Cortex of kidney (tissue), 1 donor: ENCODE measurements at places on chromosomes 5 and 9.

- no peak for DNase-seq
Measured at GRCh38 chr9:132914924-132915323, 29.5 kb downstream of the TSC1 start.

DNA sequence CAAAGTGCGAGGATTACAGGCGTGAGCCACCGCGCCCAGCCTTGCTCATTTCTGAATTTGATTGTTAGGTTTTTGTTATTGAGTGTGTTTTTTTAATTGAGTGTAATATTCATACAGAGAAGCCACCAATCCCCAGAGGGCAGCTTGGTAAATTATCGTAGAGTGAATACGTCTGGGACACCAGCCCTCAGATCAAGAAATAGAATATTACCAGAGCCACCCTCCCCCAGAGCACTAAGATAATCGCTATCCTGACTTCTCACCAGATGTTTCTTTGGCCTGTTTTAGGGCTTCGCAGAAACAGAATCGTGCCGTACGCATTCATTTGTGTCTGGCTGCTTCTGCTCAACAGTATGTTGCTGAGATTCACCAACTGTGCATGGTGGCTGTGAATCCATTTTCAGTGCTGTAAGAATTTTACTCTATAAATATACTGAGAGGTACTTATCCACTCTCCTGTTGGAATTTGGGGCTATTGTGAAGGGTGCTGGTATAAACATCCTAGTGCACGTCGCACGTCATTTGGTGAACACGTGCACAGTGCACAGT is 37.8 kb upstream of the RUFY1 start:
- DNase-seq, result no peak

GRCh38 chr5:158810615-158811014 is 289.1 kb downstream of the EBF1 start:
- no peak for DNase-seq

DNA sequence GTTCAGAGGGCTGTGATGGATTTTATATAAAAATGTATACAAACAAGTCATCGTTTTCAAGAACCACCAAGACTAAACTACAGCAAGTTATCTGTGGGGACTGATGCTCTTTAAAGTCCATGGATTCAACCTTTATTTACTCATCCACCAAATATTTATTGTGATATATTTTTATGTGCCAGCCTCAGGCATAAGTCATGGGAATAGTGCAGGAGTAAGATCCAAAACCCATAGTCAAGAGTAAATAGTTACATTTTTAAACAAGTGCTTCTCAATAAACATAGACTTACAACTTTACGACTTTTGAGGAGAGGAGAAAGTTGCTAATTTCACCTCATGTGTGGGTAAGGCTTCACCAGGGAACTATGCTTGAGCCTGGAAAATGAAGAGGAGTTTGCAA is 24.6 kb downstream of the MACIR start:
- no peak for DNase-seq
